ENCODE measurements at places on chromosomes 4 and X.

- DNase-seq: no peak
Observed at GRCh38 chr4:102860611-102861324, 8.0 kb upstream of the CISD2 start.

DNA sequence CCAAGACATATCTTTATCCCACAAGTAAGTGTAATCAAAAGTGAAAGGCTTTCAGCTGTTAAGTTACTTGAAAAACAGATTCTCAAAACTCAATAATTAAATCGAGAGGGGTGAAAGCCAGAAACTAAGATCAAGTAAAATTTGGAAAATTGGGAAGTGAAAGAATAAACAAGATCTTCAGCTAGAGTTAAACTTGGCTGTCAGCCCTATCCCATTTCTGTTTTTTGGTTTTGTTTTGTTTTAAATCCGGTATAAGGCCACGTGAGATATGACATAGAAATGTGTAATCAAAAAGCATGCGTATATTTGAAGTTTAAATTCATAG lies 856.8 kb downstream of the STIM2 start:
- DNase-seq: no peak

DNA sequence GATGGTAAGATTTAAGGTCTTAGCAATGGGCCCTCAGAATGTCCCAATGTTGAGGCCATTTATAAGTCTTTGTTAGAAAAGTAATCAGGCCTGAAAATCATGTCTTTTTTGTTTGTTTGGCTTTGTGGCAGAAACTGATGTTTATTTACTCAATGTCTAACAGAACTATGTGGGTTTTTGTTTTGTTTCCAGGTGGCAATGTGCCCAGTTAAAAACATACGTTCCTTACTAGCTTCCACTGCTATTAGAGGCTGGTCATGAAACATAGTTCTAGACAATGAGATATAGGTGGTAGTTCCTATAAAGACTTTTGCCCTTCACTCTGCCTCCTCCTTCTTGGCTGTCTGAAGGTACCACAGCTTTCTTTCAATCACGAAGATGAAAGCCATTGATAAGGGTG lies 108.8 kb downstream of the C4orf51 start:
- DNase-seq: no peak

DNA sequence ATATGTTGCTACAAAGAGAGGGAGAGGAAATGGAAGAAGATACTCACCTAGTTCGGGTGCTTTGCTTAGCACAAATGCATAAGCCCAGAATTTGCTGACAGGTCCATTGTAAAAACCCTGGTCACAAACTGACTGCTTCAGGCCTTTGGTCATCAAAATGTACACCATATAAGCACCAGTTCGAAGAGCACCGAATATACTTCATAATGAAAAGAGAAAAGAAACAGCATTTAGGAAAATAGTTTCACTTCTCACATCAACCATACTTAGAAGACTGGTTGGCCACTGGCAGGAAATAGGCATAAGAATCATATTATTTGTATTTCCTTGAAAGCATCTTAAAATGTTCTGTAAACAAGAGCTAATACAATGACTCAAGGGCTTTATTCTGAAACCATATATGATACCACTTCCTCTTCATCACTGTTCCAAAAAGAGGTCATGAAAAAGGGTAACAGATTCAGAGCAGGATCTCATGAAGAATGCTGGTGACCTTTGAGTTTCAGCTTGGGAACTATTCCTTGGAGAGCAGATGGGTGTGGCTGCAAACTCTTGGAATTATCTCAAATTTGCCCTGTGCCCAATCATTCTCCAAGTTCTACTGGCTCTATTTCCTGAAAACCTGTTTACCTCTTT lies 138.7 kb downstream of the ELOVL6 start:
- no peak for DNase-seq

- DNase-seq: peak; percentile 24
Observed at GRCh38 chrX:106959901-106960300, 39.7 kb downstream of the CLDN2 start.

DNA sequence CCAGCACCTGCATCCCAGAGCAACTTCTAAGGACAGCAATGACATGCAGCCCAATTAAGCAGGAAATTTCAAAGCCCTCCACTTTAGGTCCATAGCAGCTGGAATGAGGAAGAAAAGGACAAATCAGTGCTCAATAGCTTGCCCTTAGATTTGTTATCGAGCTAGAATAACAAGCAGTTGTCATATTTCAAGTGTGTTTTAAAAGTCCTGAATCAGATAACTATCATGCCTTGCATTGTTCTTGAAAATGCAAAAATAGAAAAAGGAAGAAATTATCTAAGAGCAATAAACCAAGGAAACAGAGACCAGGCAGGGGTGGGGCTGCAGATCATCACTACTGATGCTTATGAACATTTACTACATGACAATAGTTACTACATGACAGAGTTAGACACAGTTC lies 43.9 kb upstream of the KLF3 start:
- no peak for DNase-seq

DNA sequence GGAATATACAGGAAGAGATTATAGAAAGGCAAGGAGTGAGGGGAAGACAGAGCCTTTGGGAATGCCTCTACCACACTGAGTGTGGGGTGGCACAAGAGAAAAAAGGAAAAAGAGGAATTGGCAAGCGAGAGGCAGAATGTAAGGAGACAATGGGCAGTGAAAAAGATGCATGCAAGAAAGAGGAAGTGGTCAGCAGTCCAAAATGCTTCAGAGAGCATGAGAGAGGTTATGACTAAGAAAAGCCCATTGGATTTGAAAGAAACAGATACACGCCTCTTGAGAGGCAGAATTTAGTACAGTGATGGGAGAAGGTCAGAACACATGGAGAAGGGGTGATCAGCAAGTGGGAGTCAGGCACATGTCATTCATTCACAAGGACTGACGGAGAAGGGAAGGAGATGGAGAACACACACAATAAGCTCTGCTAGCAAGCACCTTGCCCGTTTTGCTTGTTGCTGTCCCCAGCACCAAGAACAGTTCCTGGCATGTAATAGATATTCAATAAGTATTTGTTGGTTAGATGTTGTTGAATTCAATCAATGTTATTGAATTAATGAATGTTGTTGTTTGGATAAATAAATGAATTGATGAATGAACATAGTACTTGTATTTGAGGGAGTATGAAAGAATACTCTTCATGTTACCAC lies 6.3 kb downstream of the DCHS2 start:
- peak; percentile 72 for DNase-seq

- DNase-seq: no peak
Observed at GRCh38 chr4:135015771-135016170, 814.2 kb upstream of the PABPC4L start.

- no peak for DNase-seq
Observed at GRCh38 chr4:41537292-41537890, 566 bp upstream of the LIMCH1 start.

DNA sequence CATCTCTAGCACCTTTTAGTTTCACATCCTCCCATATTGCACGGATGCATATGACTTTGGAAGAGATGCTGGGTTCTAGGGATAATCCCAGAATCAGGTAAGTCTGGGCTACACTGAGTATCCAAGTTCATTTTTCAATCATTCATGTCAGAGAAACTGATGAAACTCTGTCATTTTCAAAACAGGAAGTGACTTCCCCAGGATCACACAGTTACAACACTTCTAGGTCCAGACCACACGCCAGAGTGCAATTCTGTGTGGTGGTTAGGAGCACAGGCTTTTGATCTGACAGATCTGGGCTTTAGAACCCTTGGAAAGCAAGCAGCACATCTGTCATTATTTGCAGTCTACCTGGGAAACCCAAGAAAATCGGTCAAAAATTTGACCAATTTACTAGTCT lies 52.1 kb upstream of the CDKN2AIP start:
- DNase-seq: peak; percentile 82

GRCh38 chr4:15340332-15340731 lies 87.5 kb upstream of the C1QTNF7 start:
- no peak for DNase-seq

DNA sequence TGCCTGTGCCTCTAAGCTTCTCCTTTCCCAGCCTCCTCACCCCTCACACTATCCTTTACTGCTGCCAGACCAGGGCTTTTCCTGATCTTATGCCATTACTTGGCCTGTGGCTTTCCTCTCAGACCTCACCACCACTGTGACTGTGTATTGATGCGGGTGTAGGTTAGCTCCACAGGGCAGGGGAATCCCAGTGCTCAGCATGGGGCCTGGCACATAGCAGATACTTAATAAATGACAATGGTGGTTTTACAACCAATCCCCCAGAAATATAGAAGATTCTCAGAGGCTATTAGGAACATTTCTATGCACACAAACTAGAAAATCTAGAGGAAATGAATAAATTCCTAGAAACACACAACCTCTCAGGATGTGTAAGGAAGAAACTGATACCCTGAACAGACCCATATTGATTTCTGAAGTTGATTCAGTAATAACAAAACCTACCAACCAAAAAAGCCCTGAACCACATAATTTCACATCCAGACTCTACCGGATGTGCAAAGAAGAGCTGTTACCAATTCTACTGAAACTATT lies 129.6 kb upstream of the QRFPR start:
- DNase-seq: no peak

- DNase-seq: no peak
Observed at GRCh38 chr4:1446502-1447386, 40.5 kb upstream of the NKX1-1 start.

- no peak for DNase-seq
Observed at GRCh38 chr4:772118-772517, 53.8 kb downstream of the CPLX1 start.

GRCh38 chrX:42533761-42534160 lies 244.2 kb downstream of the PPP1R2C start:
- no peak for DNase-seq

DNA sequence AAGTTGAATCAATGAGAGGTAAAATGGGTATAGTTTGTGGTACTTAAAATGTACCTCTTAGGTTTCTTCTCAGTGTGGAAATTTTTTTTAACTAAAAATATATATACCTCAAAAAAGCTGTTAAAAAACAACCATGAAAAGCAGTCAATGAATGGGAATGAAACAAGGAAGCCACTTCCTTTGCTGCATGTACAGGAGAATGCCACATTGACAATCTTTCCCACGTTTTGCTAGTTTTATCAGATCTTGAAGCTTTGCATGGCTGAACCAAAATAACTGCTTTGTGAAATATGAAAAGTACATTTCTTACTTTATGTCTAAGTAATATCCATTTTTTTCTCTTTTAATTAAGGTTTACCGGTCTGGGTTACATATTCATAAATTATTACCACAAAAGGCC lies 71.8 kb downstream of the PRKG2 start:
- DNase-seq: no peak

DNA sequence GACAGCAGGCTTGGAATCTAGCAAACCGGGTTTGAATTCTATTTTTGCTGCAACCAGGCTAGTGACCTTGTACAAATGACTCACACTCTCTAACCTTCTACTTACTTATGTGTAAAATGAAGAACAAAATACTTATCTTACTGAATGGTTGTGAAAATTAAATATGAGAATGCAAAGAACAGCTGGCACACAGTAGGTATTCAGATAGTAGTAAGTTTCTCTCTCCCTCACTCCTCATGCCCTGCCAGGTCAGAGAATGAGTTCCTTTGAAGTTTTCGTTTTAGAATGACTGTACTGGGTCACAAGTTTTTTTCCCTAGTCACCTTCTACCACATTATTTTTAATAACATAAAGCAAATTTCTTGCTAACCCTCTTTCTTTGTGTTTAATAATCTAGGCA lies 33.0 kb downstream of the CISD2 start:
- DNase-seq: no peak

DNA sequence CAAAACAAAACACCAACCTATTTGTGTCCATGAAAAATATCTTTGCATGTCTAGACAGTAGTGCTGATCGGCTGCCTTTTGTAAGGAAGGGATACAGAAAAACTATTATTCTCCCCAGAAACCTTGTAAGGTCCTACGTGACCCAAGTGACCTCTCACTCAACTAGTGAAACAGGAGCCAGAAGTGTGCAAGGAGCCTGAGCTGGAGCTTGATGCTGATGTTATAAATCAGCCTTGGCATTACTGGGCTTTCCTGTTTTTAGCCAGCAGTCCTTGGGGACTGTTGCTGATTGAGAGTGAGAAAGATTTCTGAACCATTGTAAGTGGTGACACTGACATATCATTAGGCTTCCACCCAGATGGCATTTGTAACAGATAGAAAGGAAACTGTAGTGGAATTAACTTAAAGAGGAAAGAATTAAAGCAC lies 100.8 kb upstream of the LIMCH1 start:
- no peak for DNase-seq

DNA sequence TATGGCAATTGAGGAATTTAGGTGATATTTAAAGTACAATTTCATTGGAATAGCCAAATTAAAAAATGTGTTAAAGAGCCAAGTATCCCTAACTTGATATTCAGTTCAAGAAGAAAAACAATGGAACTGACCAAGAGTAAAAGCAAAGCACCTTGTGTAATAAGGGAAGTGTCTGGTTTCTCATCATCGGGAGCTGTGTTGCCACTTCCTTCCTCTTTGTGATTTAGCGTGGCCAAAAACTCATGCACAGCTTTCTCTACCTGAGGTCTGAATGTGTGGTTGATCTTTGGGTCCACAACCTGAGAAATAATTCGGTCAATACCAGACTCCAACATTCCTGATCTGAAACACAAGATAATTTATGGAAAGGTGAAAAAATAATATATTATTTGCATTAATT lies 12.4 kb downstream of the BOD1L1 start:
- peak; percentile 76 for DNase-seq

DNA sequence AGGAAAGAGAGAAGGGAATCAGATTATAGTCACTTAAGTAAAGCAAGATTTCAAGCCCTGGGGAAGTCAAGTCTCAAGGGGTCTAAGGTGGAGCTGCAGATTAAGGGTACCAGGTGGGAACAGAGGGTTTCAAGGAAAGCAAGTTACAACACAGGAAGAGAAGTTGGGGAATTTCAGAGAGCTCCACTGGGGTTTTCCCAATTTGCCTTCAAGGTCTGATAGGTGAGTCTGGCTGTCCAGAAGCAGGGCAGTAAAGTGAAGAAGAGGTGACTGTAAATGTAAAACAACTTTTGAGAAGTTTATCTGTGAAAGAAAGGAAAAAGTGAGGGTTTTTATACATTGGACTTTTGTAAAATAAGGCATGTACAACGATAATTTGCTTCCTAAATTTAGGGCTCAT lies 37.1 kb upstream of the TRPC3 start:
- DNase-seq: no peak

GRCh38 chrX:65744965-65745364 lies 77.5 kb downstream of the MSN start:
- DNase-seq: no peak

DNA sequence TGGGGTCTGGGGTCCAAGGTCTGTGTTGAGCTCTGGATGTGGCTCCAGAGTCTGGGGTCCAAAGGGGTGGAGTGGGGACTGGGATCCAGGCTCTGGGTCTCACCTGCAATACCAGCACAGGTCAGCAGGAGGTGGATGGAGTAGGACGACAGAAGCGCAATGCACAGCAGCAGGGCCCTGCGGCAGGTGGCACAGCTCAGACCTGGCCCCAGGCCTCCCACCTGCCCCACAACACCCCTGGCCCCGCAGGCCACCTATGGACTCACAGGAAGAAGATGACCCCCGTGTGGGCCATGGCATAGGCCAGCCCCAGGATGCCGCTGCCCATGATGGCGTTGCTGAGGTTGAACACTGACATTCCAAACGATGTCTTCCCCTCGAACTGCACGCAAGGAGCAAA lies 3.4 kb downstream of the SLC38A5 start:
- no peak for DNase-seq

GRCh38 chr4:28469886-28470285 lies 1609.2 kb downstream of the STIM2 start:
- no peak for DNase-seq

GRCh38 chr4:159235779-159236368 lies 133.0 kb downstream of the RAPGEF2 start:
- DNase-seq: no peak

Data from Kasumi-1 (cell line).